Activated T-cell treated with anti-CD3 and anti-CD28 coated beads, Interleukin-2, amount 50 U/mL, for 1 hour (primary cell): ENCODE measurements at places on chromosomes 1 and 21.

GRCh38 chr1:83509301-83509781 is 489.6 kb downstream of the TTLL7 start:
- no peak for DNase-seq

DNA sequence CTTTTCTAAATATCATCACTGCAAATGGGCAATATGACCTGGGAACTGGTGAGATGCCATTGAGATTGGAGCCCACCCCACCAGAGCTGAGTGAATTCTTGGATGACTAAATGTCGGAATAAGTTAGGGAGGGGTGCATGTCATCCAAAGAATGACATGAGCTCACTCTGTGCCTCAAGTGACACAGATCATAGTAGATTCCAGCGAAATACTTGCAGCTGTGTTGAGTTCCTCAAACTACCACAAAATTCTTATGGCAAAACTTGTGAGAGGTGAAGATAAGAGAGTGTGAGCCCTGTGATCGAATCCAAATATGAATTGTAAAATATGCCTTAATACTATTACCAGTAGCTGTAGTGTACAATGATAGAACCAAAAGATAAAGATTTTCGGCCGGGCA is 2.3 kb upstream of the TCP10L start:
- DNase-seq, result no peak

DNA sequence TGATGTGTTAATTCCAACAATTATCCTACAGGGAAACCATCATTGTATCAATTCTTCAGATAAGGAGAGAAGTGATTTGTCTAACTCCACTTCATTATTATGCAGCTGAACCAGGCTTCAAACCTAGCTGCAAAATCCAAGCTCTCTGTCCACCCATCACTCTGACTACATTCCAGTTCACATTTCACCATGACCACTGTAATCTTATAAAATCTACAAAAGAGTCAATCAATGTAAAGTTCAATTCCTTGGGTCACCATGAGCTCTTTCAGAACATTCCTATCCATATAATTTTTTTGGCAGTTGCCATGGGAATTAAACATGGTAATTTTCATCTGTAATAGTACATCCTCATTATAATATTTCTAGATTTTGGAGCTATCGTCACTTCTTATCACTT is 100.9 kb downstream of the PLPPR5 start:
- DNase-seq, result no peak

- DNase-seq, result no peak
Observed at GRCh38 chr1:16145030-16145661, 10.7 kb downstream of the EPHA2 start.

DNA sequence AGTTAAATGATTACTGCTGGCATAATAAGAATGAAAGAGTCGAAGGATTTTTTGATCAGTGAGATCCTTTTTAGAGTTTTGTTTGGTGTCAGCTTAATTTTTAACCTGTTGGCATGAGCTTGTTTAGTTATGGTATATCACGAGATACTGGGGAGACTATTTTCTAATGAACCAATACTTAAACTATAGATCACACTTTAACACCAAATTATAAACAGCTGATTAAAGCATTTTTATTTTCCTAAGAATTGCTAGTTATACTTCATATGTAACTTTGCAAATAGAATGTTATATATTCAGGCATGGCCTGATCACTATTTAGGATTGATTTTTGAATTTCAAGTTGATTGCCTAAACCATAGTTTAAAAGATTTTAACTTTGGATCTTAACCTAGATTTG is 6.0 kb downstream of the DDX20 start:
- no peak for DNase-seq

GRCh38 chr1:63782982-63783381 is 9.2 kb downstream of the ROR1 start:
- no peak for DNase-seq

GRCh38 chr1:32972814-32973428 is 8.3 kb upstream of the RNF19B start:
- no peak for DNase-seq

- DNase-seq, result no peak
Observed at GRCh38 chr1:75338616-75339483, 204.7 kb downstream of the LHX8 start.

DNA sequence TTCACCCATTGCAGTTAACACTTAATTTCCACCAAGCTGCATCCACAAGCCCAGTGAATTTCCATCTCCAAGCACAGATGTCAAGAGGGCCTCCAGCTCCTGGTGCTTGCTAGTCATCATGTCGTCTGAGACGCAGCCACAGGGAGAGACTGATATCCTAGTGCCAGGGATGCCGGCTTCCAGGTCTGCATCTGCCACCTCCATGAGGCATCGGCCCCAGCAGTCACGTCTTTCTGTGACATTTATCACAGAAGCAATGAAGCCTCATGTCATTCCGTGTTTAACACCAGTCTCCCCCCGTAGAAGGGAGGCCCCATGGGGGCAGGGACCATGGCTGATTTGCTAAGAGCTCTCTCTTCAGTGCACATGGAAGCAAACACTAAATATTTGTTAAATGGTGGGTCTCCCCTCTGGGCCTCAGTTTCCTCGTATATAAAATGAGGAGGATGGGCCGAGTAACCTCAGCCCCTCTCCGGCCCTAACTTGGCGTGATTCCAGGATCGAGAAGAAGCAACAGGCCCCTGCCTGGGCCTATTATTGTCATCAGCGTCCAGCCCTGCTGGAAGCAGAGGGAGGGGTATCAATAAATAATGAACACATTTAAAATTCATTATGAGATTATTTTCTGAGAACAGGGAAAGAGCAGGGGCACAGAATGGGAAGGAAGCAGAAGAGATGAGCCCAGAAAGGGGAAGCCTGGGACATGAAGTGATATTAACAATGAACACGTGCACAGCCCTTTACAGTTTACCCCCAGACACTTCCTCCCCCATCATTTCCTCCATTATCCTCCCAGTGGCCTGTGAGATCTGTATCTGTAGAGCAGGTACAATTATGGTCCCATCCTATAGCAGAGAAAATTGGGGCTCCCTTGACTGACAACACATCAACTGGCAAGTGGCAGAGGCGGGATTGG is 837 bp upstream of the C1QB start:
- no peak for DNase-seq

DNA sequence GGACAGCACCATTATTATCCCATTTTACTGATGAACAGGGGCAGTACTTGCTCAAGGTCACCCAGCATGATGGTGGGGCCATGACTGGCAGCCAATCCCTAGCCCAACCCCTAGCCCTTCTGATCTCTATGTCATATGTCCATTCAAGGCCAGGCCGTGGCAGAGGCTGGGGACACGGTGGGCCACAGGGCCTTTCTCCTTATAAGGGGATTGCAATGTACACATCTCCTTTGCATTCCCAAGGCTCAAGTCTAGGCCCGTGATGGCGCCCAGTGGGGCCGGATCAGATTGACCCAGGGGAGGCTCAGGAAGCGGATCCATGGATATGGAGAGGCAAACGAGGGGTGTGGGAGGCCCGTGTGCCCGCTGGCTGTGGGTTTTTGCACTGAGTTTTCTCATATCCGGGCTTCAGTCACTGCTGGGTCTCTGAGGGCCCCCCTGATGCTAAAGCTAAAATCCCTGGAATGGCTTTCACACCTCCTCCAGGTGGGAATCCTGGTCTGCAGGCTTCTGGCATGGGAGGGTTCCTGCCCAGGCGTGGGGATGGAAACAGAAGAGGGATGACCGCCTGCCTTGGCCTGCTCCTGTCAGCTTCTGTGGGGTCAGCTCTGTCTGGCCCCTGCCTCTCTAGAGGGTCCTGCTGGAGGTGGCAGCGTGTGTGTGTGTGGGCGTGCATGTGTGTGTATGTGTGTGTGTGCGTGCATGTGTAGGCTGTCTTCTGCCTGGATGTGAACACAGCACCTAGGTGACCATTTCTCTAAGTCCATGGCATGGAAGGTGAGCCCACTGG is 2.1 kb downstream of the MYOM3 start:
- DNase-seq, result no peak
